Smooth muscle cell of bladder (primary cell): ENCODE measurements at places on chromosomes 7 and 10. TPM values are rescaled to one million over a fixed set of nuclear protein-coding genes. Genes with fewer than 3 reads are reported as not detected.

HABP2 gene
- not detected in 2 replicates for total RNA-seq

TPST1 gene
- total RNA-seq, result 210 and 329 TPM in 2 replicates

GPER1 gene
- total RNA-seq, result 1.00 and 1.5 TPM in 2 replicates

FRMPD2 gene
- under 0.01 TPM in 1 of 2 replicates, not detected in the other for total RNA-seq

SPDYE5 gene
- total RNA-seq, result not detected in 2 replicates

YWHAG gene
- total RNA-seq, result 56.2 and 95.2 TPM in 2 replicates

PI4K2A gene
- 16.2 and 21.8 TPM in 2 replicates for total RNA-seq
